ENCODE measurements at places on chromosomes 3 and 15.

DNA sequence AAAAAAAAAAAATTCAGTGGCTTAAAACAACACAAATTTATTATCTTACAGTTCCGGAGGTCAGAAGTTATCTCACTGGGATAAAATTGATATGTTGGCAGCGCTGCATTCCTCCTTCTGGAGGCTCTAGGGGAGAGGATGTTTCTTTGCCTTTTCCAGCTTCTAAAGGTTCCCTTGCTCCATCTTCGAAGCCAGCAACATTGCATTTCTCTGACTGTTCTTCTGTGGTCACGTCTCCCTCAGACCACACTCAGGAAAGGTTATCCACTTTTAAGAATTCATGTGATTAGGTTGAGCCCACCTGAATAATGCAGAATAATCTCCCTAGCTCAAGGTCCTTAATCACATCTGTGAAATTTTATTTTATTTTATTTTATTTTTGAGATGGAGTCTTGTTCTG lies 23.4 kb upstream of the ACAP2 start:
- no peak for DNase-seq

- DNase-seq: no peak
These were observed 47.9 kb downstream of the NAALADL2 start for GRCh38 chr3:174907027-174907426.

DNA sequence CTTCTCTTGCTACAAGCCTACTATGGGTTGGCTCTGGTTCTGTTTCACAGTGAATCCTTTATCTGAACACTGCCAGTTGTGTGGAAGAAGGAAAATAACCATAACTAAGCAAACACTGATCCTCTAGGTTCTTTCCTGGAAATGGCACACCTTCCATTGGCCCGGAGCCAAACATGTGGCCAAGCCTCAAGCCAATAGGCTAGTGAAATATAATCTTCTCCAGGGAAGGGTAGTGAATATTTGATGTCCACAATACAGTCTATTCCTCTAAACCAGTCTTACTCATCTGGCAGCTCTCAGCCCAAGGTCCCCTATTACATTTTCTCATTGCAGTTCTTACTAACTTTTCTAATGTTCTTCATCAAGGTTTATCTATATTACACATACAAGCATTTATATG lies 921.3 kb downstream of the TUSC7 start:
- no peak for DNase-seq

GRCh38 chr3:72891053-72891855 lies 3.4 kb downstream of the GXYLT2 start:
- DNase-seq: no peak

GRCh38 chr3:123152687-123153086 lies 49.1 kb upstream of the SEC22A start:
- DNase-seq: no peak

GRCh38 chr3:119396870-119397269 lies 66.5 kb downstream of the TMEM39A start:
- no peak for DNase-seq

DNA sequence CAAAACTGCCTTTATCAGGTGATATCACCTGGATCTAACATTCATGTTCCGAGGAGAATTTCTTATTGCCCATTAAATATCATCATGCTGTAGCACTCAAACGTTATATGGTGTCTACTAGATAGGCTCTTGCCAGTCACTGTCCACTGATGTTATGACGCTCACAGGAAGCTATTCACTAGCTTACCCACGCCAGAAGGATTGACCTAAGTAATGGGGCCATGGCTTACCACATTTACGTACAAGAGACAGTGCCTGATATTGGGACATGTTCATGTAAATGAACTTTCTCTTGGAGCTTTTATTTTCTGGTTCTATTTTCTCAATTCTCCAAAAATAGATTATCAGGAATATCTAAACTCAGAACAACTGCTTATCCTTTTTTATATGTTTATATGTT lies 91.7 kb upstream of the NAALADL2 start:
- no peak for DNase-seq

- DNase-seq: no peak
These were observed 116.5 kb downstream of the LPP start for GRCh38 chr3:188270423-188270972.

- DNase-seq: no peak
These were observed 316.8 kb downstream of the VPS13C start for GRCh38 chr15:61743345-61743909.

DNA sequence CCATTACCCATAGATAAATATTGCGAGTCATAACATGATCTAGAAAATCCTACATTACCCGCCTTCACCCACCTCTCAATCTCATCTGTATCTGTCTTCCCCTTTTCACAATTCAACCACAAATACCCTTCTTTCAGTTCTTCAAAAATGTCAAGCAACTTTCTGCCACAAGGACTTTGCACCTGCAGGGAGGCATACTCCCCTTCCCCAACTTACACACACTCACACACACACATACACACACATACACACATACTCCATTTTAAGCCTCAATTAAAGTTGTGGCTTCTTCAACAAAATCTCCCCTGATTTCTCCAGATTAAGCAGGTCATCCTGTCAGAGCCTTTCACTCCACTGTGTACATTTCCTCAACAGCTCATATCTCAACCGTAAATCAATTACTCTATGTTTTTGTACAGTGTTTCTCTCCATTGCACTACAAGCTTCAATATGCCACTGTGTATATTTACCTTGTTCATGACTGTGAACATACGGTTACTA lies 33.1 kb upstream of the CCDC50 start:
- DNase-seq: peak; percentile 47

DNA sequence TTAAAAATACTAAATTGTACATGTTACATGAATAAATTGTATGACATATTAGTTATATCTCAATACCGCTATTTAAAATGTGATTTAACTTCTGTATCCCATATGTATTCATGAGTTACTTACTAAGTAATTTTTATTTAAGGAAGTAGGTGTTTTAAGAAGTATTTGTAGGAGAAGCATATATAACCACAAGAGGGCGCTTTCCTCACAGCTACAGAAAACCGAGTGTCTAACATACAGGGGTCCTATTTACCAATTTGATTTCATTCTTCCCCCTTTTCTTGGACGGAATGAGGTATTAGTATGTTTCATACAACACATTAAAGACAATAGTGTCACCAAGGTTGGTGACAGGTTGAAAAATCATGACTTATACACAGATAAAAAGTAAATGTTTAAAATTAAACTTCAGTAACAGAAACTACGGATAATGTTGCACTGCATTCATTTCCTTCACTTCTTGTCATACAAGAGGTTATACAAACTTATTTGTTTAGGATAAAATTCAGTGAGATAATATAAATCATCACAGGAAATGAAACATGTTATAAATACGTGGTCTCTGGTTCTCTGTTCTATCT lies 253.6 kb downstream of the MAGI1 start:
- peak; percentile 54 for DNase-seq

DNA sequence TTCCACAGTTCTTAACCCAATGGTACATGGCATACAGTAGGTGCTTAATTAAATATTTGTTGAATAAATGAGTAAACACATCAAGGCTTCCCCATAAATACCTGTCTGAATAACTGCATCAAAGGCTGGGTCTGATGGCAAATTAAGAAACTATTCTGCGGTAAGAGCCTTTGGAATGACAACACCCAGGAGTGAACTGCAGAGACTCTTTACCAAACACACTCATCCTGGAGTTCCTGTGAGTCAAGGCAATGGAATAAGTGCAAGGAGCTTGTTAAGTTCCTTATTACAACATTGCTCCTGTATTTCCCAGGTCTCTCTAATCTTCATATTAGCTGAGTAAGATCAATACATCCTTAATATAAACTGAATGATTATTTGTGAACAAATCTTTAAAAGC lies 119.9 kb upstream of the STT3B start:
- DNase-seq: no peak

- DNase-seq: peak; percentile 51
These were observed 654 bp downstream of the PIK3CA start for GRCh38 chr3:179148616-179149405.

GRCh38 chr3:44865272-44866035 lies 3.7 kb downstream of the TMEM42 start:
- no peak for DNase-seq

GRCh38 chr3:129606636-129607390 lies at the start of gene PLXND1:
TSS of gene PLXND1 (minus strand) at chr3:129606676. CDS start at chr3:129606639, 37 bp downstream.
- DNase-seq: peak; percentile 86

- DNase-seq: no peak
These were observed 30.6 kb upstream of the PROK2 start for GRCh38 chr3:71815340-71816067.

DNA sequence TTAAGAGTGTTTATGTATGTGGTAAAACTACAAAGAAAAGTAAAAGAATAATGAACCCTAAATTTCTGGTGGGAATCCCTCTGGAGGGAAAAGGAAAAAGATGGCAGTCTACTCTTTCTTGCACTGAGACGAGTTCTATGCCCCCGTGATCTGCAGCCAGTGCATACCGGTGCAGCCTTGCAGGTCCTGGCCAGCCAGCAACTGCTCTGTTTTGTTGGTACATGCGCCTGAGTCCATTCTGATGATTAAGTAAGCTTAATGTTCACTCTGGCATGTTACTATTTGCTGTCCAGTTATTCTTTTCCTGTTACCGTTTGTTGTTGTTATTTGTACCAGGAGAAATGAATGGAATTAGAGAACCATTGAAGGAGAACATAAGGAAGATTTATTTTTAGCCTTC lies 95.1 kb upstream of the TMC3 start:
- no peak for DNase-seq

DNA sequence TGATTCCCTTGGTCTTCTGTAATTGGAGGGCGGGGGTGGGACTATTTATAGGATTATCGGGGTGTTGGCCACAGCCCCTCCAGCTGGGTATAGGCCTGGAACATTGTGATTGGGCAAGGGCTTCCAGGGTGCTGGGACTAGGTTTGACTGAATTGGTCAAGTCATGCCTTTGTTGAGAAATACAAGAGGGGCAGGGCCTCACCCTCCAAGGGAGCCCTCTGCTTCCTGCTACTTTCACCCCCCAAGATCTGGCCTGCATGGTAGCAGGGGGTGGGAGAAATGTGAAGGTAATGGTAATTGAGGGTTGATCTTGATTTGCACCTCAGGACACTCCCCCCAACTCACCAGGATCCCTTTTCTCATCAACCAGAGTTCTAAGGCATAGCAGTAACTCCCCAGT lies 25.2 kb downstream of the TRIM71 start:
- no peak for DNase-seq

- peak; percentile 39 for DNase-seq
These were observed 47.1 kb upstream of the CTDSPL start for GRCh38 chr3:37814547-37814946.

GRCh38 chr3:109177908-109178307 lies 41.4 kb downstream of the C3orf85 start:
- DNase-seq: no peak

DNA sequence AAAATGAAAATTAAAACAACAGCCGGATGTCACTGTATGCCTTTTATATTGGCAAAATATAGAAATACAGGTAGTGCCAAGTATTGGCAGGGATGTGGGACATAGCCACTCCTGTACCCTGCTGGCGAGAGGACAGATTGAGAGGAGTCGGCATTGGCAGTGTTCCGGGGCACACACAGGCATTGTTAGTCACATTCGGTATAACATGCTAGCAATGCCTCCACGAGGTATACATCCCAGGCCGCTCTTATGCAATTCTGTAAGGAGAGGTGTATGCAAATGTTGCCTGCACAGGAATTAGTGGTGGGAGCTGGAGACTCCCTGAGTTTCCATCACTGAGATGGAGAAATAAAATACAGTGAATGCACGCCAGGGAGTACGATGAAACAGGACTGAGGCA lies 99.4 kb upstream of the DLG1 start:
- no peak for DNase-seq

- DNase-seq: no peak
These were observed 42.0 kb upstream of the CGNL1 start for GRCh38 chr15:57334257-57334656.

DNA sequence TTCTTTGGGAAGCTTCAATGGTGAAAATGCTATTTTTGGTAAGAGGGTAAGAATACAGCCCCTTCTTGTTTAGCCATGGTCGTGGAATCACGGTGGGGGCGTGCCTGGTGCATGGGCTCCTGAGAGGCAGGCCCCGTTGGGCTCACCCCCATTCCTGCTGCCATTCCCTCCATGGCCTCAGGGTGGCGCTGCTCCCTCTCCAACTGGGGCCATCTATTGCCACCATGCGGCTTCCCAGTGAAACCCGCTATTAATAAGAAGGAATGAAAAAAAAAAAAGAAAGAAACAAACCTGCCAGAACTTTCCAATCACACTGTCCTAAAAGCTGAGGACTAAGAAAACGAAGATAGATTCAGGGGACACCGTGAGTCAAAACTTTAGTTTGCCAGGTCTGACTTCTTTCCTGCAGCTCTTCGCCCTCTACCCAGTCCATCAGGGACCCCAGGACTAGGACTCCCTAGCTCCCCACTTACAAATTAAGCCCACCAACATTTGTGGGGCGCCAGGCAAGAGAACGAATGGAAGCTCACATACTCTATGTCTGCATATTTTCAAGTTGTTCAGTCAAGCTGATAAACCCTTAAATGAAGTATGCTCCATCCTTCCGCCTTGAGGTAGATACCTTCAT lies 30.6 kb upstream of the ABHD2 start:
- DNase-seq: peak; percentile 84

DNA sequence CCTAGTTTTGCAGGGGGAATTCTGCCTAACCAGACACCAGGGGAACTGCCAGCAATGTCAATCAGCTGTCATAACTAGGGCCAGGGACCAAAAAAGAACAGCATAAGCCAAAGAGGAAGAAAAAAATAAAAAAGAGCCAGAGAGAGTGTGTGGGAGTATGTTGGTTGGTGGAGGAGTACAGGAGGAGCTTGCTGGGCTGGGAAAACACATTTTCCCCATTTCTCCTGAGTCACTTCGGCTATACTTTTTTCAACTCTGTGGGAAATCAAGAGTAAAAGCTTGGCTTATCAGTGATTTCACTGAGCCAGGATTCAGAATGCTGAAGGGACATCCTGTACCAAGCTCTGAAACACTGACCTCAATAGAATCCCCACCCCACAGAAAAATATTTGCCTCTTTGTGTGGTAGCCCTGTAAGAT lies 144.7 kb upstream of the DPH6 start:
- no peak for DNase-seq

- peak; percentile 54 for DNase-seq
These were observed 210.0 kb downstream of the NFKBIZ start for GRCh38 chr3:102059145-102059943.

GRCh38 chr3:46409739-46410489 lies 2.9 kb downstream of the CCRL2 start:
- no peak for DNase-seq

DNA sequence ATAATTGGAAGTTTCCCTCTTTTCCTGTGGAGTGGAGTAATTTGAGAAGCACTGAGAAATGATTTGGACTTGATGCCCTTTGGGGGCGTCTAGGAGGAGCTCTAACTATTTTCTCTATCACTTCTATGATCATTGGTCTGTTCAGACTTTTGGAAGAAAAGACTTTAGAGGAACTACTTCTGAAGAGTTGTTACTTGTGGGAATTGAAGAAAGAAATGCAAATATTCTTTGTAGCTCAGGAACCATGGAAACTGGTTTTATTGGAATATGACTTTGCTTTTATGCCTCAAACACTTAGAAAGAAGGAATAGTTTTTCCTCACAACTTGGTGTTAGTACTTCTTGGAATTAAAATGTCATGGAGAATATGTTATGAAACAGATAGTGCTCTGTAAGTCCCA lies 122.0 kb upstream of the ALDH1A3 start:
- DNase-seq: no peak

- DNase-seq: peak; percentile 82
These were observed 26.3 kb downstream of the NR2F2 start for GRCh38 chr15:96356494-96357455.

GRCh38 chr3:139909811-139910210 lies 25.2 kb upstream of the CLSTN2 start:
- no peak for DNase-seq

- no peak for DNase-seq
These were observed 42.6 kb downstream of the PHLDB2 start for GRCh38 chr3:111901637-111902036.

All from GM13976 (cell line).